NAMALWA (cell line): ENCODE measurements at places on chromosomes 6 and 20.

DNA sequence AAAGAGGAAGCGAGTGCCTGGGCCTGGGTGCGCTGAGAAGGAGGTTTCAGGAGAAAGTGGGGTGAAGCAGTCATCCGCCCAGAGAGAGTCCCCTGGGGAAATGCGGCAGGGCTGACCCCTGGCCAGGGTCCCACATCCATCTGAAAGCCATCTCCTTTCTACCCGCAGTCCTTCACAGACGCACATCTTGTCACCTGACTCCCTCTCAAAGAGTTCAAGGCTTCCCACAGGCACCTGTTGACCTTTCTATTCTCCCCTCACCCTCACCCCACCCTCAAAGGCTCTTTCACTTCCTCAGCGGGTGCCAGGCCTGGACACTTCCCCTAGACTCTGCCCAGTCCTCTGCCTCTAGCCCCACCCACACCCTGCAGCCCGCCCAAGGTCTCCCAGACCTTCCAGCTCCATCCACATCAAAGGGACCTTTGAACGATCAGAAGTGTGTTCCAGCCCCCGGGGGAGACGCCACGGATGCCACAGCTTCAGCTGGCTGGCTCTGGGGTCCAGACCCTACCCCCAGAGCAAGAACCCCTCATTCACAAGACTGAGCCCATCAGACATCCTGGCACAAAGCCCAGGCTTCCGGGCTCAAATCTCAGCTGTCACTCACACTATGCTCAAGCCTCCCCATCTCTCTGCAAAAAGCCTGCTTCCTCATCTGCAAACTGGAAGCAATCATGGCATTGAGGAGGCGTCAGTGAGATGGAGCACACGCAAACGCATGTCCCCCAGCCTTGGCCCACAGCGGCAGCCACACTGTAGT, 2.1 kb downstream of the CTSZ start:
- DNase-seq: peak; percentile 93

GRCh38 chr20:63067266-63067635, 60.5 kb upstream of the BHLHE23 start:
- DNase-seq: no peak

- DNase-seq: peak; percentile 78
Observed at GRCh38 chr20:62921119-62921687, 5.1 kb downstream of the DIDO1 start.

DNA sequence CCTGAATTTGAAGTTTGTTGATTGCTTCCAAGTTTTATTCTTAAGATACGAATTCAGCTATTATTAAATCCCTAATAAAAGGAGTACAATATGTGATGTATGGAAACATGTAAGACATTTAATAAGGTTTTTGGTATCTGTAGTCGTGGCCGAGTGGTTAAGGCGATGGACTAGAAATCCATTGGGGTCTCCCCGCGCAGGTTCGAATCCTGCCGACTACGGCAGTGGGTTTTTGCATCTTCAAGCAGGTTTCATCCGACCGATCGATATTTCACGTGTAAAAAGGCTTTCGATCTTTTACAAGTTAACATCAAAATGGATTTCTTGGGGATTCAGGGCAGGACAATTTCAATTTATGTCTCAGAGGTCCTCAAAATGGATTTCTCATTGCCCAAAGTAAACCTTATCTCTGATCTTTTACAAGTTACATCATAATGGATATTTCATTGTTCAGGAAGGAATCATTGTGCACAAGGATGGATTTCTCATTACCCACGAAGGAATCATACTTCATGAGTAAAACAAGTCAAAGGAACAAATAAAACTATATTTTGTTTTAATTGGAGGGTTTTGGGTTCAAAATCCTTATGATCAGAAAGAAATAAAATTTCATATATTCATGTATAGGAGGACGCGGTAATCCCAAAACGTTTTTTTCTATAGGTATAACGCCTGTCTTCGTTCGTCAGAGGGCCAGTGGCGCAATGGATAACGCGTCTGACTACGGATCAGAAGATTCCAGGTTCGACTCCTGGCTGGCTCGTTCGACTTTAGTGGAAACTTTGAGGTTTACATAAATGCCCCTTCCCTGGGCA, 37.3 kb upstream of the BTN3A2 start:
- peak; percentile 90 for DNase-seq

- peak; percentile 30 for DNase-seq
Observed at GRCh38 chr6:143536461-143536865, 24.9 kb upstream of the FUCA2 start.

- DNase-seq: no peak
Observed at GRCh38 chr6:168147205-168147738, 68.3 kb upstream of the FRMD1 start.

- no peak for DNase-seq
Observed at GRCh38 chr6:170025341-170025911, 265.5 kb downstream of the DLL1 start.

- DNase-seq: no peak
Observed at GRCh38 chr6:43625393-43625992, 3.6 kb downstream of the GTPBP2 start.

GRCh38 chr20:50249447-50250388, 59.1 kb downstream of the CEBPB start:
- no peak for DNase-seq

- DNase-seq: peak; percentile 77
Observed at GRCh38 chr6:166786704-166787293, 159.7 kb upstream of the RPS6KA2 start.

- DNase-seq: no peak
Observed at GRCh38 chr6:8731874-8732273, 296.5 kb upstream of the SLC35B3 start.

GRCh38 chr20:46572153-46572552, 21.7 kb upstream of the OCSTAMP start:
- DNase-seq: no peak

GRCh38 chr6:113011389-113011788, 664.3 kb downstream of the RFPL4B start:
- DNase-seq: no peak

GRCh38 chr6:29553268-29554057, 6.1 kb downstream of the UBD start:
- no peak for DNase-seq

DNA sequence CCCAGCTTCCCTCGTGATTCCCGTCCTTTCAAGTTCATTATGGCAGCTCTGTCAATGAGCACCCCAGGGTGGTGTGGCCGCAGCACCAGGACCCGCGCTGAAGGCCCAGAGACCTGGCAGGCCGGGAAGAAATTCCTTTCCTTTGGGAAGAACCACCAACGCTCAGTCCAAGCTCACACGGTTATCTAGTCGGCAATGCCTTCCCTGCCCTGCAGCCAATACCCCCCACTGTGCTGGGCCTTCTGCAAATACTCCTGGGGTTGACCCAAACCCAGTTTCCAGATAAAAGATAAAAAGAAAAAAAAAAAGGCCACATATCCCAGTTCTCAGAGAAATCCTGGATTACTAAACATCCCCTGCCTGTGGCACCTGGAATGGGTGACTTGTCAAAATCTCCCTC, 28.7 kb downstream of the PXDC1 start:
- DNase-seq: no peak

- no peak for DNase-seq
Observed at GRCh38 chr6:7747016-7747415, 21.1 kb downstream of the BMP6 start.

GRCh38 chr6:106324726-106325335, 729 bp downstream of the ATG5 start:
- DNase-seq: no peak

DNA sequence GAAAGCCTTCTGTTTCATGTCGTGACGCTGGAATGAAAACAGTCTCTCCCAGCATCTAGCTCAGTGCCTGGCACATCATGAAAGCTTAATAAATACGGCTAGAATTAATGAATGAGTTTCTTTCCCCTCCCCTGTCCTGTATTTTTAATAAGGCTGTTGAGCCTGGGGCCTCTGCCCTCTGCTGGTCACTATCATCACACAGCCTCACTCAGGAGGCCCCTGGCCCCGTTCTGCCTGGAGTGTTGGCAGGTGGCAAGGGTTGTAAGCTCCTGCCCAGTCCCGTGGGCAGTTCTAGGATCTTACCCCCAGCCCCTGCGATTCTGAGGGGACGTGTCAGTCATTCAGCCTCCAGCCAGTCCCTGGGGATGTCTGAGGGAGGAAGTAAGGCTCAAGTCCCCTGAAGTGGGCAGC, 41.4 kb downstream of the PHACTR3 start:
- peak; percentile 3 for DNase-seq

GRCh38 chr20:36399147-36399968, 93.2 kb downstream of the DLGAP4 start:
- DNase-seq: peak; percentile 87

DNA sequence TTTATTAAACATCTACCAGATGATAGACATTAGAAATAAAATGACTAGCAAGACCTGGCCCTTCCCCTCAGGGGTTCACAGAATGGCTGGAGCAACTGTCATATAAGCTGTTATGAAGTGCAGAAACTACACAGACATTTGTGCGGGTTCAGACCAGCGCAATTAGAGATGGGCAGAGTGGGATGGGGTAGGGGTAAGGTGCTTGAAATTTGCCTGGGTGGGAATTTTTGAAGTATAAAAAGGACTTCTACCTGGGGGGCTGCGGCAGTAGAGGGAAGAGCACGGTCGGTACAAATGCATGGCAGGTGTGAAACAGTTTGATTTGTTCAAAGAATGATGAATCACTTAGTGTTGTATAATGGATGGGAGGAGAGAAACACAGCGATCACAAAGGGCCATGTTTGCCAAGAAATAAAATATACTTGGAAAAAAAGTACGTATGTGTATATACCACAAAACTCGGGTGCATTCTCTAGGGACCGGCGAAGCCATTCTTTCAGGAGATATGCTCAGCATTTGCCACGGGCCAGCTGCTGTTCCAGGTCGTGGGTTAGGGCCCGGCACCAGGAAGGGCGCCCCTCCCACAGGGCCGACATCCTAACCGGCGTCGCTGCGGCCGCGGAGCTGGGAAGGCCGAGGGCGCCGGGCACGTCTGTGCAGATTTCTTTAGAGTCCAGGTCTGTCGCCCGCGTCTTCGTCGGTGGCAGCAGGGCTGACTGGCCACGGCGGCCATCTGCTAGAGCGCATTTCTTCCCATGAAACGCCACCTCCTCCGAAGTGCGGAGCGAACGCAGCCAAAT, 809 bp upstream of the NOL7 start:
- no peak for DNase-seq

- no peak for DNase-seq
Observed at GRCh38 chr6:13274707-13275434, 53.5 kb downstream of the TBC1D7 start.

GRCh38 chr6:107533415-107534059, 43.6 kb downstream of the SOBP start:
- DNase-seq: no peak

DNA sequence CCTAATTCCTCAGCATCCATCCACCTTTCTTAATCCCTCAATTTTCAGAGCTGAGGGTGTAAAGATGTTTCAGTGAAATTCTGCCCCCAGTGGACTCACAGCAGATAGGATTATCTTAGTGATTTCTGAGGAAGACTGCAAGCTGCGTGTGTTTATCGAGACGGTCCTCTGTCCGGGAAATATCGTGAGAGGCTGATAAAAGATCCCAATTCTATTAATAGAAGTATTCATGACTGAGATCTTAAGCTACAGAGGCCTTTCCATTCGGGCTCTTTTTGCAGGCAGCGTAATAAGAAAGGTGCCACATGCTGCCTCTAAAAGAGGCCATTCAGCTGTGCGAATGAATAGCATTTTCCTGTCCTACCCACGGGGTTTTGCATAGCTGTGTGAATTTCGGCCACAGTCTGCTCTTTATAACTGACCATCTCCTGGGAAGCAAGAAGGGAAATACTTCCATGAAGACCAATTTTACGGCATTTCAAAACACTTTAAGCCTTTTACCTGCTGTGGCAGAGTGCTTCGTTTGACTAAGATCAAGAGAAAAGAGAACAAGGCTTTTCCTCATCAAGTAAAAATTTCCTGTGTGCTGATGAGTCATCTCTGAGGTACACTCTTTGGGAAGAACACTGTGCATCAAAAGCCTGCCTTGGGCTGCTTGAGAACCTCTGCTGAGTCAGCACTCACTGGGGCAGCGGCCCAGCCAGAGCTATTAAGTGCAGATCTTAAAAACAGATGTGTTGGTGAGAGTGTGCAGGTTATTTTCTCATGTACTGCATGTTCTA, 208.8 kb downstream of the ARHGAP18 start:
- peak; percentile 40 for DNase-seq

DNA sequence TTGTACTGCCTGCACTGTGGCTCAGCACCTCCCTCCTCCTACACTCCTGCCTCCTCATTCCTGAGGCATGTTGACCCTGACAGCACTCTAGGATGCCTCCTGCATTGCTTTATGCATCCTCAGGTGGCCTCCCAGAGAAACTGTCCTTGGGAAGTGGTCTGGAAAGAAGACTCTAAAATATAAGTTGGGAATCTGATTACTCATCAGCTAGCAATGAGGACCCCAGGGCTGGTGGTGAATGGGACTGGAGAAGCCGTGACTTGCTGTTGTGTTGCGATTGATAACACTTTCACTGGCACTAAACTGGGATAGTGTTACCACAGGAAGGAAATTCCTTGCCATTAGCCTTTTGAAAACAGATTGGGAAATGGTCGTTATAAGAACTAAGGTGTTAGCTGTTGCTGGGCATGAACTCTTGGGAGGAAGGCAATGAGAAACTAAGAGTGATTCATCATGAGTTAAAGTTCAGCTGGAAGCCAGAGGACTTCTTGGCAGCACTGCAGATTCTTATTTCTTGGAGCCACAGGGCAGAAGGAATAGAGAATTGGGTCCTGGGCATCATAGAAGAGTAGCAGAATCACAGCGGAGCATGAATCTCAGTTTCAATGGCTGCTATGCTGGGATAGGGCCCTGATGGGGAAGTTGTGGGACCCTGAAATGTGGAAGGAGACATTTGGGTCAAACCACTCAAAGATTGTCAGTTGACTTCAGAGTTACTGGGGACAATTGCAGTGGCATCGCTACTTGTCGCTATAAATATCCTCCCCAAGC, 10.1 kb upstream of the SIRPD start:
- no peak for DNase-seq

DNA sequence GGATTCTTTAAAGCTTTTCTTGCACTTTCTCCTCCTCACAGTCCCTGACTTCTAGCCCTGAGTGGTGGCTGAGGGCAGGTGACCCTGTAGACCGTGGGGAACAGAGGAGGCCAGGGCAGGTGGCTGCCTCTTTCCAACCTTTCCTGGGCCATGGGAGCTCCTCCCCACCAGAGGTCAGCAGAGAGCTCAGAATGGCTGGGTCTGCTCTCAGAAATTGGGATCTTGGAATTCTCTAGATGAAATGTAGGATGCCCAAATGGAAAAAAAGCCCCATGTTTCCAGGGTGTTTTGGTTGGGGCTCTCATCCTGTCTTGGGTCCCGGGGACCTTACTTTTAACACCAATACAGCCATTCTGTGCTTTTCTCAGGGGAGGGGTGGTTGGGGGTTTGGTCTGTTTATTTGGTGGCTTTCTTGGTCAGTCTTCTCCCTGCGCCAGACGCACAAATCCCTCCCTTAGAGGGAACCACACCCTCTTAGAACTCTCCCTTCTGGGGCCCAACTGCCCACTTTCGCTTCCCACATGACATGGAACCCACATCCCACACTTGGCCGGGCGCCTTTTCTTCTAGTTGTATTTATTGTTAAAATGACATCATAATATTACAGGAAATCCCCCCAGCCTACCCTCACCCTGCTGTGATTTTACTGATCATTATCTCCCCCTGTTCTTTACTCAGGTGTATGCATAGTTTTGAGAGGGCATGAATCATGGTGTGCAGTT, 17.9 kb downstream of the GNAS start:
- DNase-seq: peak; percentile 59

- DNase-seq: no peak
Observed at GRCh38 chr6:89679215-89680120, 40.9 kb upstream of the LYRM2 start.
